CD4-positive, alpha-beta T cell treated with Interleukin-17A for 1 hour (primary cell): ENCODE measurements at places on chromosomes 5 and 9.

GRCh38 chr9:82140471-82140870 is 151.9 kb downstream of the SPATA31D1 start:
- DNase-seq, result no peak

GRCh38 chr9:18359335-18359734 is 114.6 kb upstream of the ADAMTSL1 start:
- DNase-seq, result no peak

DNA sequence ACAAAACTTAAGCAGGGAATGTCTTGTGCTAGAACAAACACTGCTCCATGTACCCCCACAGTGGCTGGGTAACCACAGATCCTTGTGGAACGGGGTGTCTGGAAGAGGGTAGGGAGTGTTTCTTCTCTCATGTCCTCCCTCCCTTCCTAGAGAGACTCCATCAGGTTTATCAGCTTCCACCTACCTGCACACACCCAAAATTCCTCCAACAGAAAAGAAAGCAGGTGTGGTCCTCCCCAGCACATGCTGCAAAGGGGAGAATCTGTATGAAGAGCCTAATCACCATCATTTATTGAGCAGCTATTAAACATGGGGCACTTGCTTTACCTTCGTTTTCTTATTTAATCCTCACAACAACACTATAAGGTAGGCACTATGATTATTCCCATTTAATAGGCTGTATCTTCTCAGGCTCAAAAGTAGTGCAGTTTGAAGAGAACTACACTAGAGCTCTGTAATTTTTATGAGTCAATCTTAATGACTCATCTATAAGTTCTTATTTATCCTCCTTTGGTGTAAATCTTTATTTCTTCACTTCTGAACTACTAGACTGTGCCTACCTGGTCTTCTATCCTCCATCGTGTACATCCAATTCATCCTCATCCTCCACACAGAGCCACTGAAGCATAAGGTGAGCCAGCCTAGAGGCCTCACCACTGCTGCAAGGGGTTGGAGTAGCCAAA is 31.6 kb downstream of the C9orf40 start:
- no peak for DNase-seq

DNA sequence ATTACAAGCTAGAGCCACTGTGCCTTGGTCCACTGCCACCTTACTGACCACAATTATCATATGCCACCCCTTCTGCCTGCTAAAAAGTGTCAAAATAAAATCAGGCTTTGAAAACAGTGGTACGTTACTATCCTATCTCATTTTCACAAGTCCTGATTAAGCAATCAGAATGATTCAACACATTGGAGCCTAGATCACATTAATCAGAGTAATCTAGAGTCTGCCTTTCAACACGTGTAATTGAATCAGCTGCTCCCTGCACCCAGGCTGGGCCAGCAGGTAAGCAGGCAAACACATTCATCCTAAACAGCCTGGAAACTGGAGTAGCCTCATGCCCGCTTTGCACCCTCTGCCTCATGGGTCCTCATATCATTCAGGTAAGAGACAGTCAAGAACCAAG is 186.2 kb downstream of the DCP2 start:
- DNase-seq, result no peak

DNA sequence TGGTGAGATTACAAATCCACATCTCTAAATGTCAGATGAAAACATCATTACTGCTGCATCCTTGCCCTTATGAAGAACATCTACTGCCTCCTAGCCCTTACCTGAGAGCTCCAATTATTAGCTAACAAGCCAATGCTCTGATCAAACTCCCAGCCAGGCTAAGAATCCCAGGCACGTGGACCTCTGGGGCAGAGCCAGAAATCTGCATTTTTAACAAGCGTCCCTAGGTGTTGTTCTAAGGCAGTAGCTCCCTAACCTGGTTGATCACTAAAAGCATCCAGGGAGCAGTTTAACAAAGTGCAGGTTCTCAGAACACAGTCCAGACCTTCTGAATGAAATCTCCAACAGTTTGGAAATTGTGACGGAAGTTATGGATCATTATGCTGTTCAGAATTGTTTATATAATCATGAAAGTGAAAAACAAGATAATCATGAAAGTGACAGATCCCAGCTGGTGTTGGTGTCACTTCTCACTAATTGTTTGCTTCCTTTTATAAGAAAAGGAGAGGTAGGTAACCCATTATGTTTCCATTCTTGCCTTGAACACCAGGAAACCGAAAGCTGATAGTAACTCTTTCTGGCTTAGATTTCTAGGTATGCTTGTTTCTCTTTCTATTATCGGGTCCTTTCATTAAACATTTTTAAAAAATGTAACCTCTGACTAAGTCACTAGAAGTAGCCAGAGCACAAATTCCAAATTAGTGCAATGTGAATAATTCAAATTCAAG is 216.5 kb upstream of the NR4A3 start:
- DNase-seq, result no peak

DNA sequence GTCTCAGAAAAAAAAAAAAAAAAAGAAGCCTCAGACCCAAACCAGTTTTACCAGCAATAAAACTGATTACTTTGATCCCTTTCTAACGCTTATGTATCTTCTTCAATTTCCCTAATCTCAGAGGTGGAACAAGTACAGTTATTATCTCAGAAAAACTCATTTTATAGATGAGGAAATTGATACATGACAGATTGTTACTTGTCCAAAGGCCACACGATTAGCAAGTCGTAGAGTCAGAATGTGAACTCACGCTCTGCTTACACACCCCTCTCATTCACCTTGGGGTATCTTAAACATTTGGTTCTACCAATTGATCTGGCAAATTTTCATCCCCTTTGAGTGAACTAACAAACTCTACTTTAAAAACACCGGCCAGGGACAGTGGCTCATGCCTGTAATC is 110.2 kb downstream of the SUSD1 start:
- DNase-seq, result no peak

GRCh38 chr9:116287721-116288120 is 134.1 kb downstream of the PAPPA start:
- DNase-seq, result no peak

DNA sequence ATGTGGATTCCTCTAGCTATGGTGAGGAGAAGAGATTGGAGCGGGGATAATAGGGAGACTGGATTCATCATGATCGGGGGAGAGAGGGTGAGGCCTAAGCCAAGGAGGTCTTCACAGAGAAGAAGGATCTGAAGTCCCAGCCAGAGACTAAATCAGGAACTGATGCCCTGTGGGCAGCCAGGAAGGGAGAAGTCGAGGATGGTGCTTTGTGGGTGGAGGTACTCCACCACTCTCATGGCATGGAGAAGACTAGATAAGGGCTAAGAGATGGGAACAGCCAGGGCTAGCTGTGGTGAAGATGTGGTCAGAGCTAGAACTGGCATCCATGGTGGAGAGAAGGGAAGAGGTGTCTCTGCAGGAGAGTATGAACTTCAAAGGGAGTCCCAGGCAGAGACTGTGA is 3.0 kb upstream of the RGS14 start:
- no peak for DNase-seq

- DNase-seq, result no peak
Observed at GRCh38 chr5:93926831-93927620, 185.6 kb upstream of the POU5F2 start.

DNA sequence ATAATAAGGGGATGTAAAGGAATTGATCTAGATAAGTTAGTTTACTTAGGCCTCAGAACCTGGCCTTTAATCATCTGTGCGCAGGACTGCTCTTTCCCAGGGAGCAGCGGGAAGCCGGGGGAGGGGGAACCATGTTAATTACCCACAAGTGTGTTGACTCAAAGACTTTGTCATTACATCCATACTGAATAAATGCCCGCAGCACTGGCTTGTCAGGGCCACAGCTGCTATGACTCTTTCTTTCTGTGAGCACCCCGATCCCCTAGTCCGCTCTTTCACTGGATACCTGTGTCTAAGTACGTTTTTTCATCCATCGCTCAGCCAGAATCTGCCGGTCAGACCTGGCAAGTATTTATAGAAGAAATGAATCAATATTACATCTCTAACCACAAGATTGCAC is 249.3 kb upstream of the DMRT1 start:
- DNase-seq, result no peak

DNA sequence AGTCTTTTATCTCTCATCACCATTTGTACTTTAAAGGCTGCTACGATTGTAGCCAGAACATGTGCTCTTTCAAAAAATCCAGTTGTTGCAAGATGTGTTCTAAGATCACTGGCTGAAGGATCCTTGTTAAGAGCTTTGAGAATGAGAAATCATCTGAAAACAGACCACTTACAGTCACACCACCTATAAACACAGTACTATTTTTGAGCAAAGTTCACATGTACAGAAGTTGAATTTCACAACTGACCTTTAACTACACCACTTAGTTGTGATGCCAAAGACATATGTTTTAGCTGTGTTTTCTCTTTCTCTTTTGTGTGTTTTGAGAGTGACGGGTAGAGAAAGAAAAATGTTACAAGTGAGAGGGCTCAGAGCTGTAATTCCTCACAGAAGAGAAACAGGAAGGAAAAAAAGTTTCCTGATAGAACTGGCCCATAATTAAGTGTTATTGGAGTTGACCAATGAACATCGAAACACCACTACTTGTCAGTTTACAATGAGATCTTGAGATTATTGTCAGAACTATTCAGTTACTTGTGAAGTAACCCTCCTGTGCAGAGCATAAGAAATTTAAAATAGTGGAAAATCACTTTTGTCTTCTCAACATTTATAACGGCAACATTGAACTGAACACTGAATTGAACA is 245.4 kb downstream of the MLLT3 start:
- DNase-seq, result no peak

DNA sequence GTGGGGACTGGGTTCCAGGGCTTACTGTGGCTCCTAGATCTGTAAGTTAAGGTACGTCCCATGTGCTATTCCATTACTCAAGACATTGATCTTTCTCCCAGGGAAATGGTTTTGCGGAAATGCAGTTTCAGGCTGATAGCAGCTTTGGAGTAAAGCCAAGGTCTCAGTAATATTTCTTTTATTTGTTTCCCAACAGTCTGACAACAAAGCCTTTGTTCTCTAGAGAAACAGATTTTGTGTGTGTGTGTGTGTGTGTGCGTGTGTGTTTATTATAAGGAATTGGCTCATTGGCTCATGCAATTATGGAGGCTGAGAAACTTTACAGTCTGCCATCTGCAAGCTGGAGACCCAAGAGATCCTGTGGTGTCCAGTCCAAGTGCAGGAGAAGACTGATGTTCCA is 12.1 kb upstream of the POC5 start:
- no peak for DNase-seq

DNA sequence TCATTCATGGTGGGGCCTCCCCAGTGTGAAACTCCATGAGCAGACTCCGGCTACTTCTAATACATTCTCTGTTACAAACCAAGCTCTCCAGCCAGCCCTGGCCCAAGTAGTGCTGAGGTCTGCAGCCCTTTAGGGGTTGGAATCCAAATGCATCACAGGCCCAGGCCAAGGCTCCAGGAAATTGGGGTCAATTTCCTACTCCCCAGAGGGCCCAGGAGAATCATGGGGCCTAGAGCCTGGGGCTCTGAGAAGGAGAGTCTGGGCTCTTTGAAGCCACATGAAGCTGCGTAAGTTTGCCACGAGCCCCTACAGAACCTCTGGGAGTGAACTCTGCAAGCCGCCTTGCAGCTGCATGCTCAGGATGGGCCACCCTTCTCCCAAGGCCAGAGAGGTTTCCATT is 206.4 kb downstream of the PAPPA start:
- DNase-seq, result no peak

DNA sequence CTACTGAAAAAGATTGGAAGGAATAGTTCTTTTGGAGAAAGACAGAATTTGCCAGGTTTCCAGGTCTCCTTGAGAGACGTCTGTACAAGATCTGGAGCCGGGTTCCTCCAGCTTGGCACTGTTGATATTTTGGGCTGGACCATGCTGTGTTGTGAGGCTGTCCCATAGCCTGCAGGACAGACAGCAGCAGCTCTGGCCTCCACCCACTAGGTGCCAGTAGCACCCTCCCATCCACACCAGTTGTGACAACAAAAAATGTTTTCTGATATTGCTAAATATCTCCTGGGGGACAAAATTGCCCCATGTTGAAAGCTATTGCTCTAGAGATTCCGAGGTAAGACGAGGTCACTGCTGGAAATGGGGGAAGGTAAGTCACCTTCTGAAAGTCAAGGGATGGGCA is 287.7 kb upstream of the DAP start:
- no peak for DNase-seq

GRCh38 chr5:136064510-136064909 is 35.7 kb downstream of the TGFBI start:
- DNase-seq, result no peak

- peak; percentile 64 for DNase-seq
Observed at GRCh38 chr9:73155377-73155776, 3.7 kb downstream of the ANXA1 start.

- no peak for DNase-seq
Observed at GRCh38 chr9:137880976-137881530, 3.5 kb downstream of the CACNA1B start.

GRCh38 chr9:129798973-129799372 is 4.0 kb upstream of the TOR1B start:
- no peak for DNase-seq

GRCh38 chr5:5523066-5523505 is 100.6 kb downstream of the ICE1 start:
- peak; percentile 79 for DNase-seq

- DNase-seq, result no peak
Observed at GRCh38 chr9:114087721-114088120, 9.6 kb upstream of the AMBP start.

GRCh38 chr9:75152416-75152815 is 64.1 kb downstream of the OSTF1 start:
- DNase-seq, result peak; percentile 68

- no peak for DNase-seq
Observed at GRCh38 chr5:10330511-10331230, 22.8 kb upstream of the MARCHF6 start.

- no peak for DNase-seq
Observed at GRCh38 chr9:113628621-113629020, 165.1 kb downstream of the RGS3 start.

GRCh38 chr9:115604831-115605483 is 487.0 kb upstream of the TNC start:
- DNase-seq, result no peak

GRCh38 chr5:81154725-81155124 is 78.4 kb upstream of the CKMT2 start:
- no peak for DNase-seq

- no peak for DNase-seq
Observed at GRCh38 chr5:138964647-138965201, 89.6 kb upstream of the LRRTM2 start.

GRCh38 chr5:141841378-141842180 is 36.6 kb downstream of the PCDH1 start:
- no peak for DNase-seq

DNA sequence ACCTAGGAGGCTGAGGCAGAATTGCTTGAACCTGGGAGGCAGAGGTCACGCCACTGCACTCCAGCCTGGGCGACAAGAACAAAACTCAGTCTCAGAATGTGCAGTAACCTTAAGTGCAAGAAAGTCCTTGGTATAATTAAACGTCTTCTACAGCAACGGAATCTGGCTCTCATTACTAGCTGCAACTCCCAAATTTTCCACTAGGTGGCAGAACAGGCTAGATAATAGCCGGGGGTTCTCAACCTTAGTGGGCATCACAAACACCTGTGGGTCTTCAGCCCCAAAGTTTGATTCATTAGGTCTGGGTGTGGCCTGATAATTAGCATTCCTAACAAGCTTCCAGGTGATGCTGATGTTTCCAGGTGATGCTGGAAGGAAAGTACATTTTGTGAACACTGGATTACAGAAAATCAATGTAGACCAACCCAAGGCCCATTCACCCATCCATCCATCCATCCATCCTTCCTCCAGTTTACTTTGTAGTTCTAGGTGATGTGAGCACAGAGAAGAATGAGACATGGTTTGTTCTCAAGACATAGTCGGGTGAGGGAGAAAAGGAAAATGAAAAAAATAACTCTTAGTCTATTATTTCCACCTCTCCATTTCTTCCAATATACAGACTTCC is 37.3 kb downstream of the FBXW2 start:
- DNase-seq, result peak; percentile 82
